ENCODE measurements at places on chromosomes 5 and 9. TPM values are rescaled to one million over a fixed set of nuclear protein-coding genes. Genes with fewer than 3 reads are reported as not detected.

DNA sequence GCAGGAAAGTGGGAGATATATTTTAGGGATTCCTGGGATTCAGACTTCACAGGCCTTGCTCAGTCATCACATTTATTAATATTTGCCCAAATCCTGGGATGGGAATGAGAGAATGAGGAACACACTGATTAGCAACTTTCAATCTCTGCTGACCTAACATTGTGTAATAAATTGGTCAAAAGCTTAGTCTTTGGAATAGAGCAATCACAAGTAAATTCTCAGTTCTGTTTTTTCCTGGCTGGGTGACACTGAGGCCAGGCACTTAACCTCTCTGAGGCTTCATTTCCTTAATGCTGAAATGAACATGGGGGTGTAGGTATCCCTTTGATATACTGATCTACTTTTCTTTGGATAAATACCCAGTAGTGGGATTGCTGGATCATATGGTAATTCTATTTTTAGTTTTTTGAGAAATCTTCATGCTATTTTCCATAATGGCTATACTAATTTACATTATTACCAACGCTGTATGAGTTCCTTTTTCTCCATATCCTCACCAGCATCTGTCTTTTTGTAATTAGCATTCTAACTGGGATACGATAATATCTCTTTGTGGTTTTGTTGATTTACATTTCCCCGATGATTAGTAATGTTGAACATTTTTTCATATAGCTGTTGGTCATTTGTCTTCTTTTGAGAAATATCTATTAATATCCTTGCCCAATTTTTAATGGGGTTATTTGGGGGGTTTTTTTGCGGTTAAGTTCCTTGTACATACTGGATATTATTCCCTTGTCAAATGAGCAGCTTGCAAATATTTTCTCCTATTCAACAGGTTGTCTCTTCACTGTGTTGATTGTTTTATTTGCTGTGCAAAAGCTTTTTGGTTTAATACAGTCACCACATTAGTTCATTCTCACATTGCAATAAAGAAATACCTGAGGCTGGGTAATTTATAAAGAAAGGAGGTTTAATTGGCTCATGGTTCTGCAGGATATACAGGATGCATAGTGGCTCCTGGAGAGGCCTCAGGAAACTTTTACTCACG, 36.8 kb upstream of the NIPBL start:
- no peak for DNase-seq

DNA sequence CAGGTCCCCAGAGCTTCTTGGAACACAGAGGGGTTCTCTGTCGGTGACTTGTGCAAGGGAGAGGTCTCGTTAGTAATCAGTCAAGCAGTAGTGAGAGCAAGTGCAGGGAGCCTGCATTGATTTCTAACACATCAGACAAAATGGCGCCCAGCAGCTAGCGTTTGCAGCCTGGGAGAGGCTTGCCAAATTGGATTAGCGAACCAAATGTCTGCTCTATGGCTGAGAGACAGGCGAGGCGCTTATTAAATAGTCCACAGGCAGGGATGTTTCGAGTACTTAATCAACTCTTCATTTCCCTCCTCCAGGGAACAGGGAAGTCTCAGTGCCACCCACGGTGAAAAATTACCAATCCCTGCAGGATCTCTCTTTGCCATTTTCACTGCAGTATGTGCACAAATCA, 131.4 kb upstream of the SHB start:
- DNase-seq, result no peak

DNA sequence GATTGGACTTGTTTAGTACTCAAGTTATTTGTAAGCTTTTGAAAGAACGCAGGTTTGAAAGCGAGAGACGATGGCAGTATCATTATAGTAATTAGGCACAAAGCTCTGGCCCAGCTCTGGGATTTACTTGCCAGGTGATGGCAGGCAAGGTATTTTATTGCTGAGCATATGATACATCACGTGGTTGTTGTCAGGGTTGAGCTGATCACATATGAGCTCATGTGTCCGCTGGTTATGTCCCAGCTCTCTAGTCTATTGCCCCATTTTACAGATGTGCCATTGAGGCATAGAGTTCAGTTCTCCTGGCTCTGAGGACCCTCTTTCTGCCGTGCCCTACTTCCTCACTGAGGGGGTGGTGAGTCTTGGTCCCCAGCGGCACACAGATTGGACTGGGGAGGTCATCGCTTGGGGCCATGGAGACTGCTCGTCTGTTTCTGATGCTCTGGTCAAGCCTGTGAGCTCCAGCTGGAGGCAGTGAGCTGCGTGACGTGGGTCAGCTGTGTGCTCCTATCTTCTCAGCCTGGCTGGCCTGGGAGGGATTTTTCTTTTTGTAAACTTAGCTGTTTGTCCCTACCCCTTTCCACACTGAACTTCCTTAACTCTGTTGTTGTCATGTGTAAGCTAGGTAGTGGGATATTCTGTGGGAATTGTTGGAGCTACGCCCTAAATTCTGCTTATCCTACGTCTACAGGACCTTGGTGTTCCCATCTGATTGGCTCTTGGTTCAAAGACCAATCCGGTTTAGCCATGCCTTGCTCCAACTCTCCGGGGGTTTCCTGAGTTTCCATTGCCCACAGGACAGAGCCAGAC, 2.2 kb downstream of the NXNL2 start:
- no peak for DNase-seq

DNA sequence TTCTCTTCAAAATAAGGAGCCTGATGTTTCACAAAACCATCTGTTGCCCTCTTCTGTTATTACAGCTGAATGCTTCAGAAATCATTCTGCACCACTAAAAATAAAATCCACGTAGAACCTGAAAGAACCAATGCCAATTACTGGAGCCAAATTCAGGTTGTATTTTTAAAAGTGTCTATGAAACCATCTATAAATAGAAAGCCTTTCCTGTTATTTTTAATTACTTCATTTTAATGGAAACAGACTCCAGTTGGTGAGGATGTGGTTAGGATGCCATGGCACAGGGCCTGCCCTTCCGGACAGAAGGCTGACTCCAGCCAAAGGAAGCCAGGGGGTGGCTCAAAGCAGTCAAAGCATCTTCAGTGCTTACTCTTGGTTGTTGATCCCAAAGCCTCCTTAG, 119.8 kb downstream of the TENT4A start:
- DNase-seq, result no peak

CDX1 gene
- polyA plus RNA-seq, result not detected

- DNase-seq, result no peak
Measured at GRCh38 chr5:174399411-174399810, 325.0 kb upstream of the MSX2 start.

DNA sequence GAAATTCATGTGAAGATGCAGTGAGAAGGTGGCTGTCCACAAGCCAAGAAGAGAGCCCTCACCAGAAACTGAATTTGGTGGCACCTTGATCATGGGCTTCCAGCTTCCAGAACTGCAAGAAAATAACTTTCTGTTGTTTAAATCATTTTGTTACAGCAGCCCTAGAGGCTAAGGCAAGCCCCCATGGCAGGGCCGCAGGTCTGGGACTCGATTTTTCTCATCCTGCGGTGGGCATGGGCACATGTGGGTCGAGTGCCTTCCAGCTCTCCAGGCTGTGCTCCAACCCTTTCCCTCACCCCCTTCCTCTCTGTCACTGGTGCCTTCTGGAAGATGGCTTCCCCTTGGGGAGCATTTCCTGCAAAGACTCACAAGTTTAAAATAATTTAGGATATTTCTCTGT, 40.7 kb downstream of the AHRR start:
- no peak for DNase-seq

DNA sequence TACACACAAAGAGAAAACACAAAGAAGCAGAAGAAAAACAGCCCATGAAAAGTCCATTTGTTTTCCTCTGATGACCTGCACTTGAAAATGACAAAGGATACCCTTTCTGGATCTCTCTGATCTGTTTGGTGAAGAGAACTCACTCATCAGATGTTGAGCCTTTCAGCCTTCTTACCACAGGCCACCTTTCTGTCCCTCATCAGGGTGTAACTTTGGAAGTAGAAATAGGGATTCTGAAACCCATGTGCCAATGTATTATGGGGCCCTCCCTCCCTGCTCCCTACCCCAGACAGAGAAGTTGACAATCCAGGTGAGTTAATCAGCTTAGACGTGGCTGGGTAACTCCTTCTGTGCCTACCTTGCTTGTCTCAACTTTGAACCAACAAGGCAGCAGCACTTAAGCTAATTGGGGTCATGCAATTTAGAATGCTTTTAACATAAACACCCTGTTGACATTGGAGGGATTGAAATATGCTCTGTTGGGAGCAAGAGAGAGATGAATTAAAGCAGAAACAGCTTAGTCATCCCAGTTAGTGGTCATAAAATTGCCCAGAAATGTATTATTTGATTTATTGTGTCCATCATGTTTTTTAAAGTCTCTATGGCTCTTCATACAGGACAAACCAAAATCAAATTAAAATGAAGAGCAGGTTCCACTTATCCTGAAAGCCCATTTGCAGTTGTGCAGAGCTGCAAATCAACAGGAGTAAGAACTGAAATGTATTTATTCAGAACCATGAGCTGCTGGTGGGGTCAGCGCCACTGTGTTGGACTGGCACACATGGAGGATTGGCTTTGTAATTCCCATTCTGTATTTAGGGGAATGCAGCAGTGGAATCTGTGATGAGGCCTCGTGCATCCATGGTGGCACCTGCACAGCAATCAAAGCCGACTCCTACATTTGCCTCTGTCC, 132.0 kb downstream of the LIFR start:
- DNase-seq, result no peak

ECSCR gene
- polyA plus RNA-seq, result not detected

DNA sequence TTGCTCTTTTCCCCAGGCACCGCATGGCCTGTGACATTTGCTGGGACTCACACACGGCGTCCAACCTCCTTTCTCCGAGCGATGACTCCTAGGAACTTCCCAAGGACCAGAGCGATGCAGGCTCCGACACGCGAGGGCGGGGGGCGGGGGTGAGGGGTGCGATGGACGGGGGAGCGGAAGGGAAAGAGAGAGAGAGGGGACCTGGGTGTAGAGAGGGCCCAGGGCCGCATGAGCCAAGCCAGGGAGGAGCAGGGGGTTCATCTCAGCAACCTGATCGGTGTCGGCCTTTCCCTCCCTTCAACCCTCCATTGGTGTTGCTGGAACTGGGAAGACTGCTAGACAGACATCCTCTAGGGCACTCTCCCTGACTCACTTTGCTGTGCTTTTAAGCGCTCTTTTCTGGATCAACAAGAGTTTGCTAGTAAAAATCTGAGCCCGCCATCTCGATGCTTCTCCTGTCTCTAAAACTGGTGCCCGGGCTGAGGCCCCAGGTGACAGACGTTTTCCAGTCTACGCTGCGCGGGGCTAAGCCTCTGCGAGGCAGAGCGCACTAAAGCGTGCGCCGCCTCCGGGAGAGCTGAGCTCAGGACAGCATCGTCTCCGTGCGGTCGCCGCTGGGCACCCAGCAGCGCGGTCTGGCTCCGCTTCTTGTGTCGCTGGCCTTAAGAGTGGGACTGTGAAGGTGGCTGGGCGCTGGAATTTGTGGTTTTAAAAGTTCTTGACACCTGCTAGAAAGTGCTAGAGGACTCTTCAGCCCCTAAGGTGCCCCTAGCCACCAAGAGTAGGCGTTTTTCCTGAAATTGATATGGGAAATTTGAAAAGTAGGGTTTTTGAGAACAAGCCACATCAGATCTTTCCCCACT, 1.0 kb upstream of the TSLP start:
- no peak for DNase-seq

DNA sequence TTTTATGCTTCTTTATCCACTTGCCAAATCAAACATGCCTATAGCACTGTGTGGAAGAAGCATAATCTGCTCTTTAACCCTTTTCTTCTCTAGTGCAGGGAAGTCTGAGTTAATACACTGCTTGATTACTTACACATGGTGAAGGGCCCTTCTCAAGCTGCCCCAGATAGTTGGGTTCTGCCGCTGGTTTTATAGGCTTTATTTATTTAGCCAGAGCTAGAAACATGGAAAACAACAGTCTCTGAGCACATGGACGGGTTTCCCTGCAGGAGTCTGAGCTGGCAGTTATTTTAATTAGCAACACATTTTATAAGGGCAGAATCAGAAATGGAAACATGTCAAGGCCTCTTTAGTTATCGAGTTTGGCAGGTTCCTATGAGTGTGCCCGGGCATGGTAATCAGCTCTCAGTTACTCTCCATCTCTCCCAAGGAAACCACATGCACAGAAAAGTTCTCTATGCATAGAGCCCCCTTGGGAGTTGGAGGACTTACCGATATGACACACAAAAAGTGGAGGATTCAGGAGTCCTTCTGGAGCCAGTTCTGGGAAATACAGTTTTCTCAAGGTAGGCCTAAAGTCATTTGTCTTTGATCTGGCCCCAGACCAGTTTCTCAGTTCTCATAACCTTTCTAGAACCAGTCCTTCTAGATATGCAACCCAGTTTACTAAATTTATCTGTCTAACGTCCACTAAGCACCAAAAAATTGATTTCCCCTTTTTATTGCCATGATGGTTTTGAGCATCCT, 564.8 kb downstream of the ACTL7B start:
- no peak for DNase-seq

DNA sequence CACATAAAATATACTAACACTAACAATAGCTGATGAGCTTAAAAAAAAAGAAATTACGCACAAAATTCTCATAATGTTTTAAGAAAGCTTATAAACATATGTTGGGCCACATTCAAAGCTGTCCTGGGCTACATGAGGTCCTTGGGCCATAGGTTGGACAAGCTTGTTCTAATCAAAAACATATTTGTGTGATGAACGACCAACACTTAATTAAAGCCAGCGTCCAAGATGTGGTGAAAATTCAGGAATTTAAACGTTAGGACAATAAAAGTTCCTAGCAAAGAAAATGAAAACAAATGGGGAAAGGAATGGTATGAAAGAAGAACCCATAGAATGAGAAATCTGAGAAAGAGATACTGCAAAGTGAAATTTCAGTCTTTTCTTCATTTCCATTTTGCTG, 429.6 kb upstream of the DMAC1 start:
- DNase-seq, result no peak

DNA sequence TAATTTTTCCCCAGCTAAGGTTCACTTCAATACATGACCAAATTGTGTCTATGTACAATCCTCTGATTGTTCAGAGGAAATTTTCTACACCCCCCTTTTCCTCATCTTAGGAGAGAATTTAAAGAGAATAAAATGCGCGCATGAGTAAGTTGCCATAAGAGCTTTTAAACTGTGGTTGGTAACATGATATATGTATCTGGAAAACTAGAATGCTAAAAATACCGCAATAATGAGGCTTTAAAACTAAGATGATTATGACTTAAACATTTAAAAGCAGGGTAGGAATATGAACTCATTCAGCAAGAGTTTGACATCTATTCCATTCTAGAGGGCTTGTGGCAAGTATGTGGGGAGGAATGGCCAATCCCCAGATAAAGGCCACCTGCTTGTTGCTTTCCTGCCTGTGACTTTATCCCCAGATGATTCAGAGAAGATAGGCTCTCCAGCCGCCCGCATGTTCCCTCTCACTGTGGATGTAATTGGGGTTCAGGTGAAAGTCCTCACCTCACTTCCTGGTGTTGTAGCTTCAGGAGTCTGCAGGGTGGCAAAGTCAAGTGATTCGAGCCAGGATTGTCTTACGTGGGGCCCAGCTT, 26.5 kb upstream of the BASP1 start:
- no peak for DNase-seq

DNA sequence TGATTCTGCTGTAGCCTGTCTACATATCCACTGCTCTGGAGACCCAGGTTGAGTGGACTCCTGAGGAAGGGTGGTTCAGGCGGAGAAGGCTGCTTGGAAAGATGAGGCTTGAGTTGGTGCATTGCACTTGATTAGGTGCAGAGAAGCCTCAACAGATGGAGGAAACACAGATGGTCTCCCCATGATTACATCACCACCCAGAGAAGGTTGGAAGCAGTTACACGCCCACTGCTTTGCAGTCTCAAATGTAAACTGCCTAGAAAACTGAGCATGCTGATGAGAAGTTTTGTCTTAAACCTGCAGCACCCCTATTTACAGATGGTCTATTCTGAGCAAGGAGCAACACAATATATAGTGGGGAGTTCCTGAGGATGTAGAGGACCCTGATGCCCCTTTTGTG, 266.6 kb downstream of the PIK3R1 start:
- no peak for DNase-seq

- DNase-seq, result no peak
Measured at GRCh38 chr5:34957857-34958690, 28.7 kb downstream of the DNAJC21 start.
